ENCODE measurements at places on chromosomes 4 and X.

DNA sequence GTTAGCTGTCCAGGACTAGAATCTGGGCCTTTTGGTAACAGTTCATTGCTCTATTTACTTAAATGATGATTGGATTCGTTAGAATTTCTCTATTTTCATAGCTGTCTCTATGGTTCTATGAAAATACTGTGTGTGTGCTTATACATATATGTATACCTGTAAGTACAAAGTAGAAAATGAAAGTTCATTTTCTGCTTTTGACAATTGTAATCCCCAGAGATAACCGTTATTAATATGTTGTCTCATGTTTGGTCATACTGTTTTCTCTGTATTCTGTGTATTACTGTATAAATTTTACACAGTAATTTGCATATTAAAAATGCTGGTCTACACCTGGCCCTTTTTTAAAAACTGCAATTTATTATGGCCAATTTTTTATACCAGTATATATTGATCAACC is 55.4 kb downstream of the CLCN3 start:
- DNase-seq: no peak

GRCh38 chr4:152258391-152258790 is 277.5 kb downstream of the FBXW7 start:
- no peak for DNase-seq

DNA sequence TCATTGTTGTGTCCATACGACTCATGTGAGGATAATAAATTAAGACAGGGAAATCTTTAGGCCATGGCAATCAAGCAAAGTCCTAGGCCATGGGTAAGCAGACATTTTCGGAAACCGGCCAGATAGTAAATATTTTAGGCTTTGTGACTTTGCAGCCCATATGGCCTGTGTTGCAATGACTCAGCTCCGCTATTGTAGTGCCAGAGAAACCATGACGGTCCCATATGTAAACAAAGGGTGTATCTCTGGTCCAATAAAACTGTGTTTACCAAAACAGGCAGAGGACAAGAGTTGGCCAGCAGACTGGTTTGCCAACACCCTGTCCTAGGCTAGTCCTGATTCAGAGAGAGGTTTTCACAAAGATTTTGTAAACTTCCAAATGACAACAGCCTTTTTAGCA is 5.0 kb downstream of the FAM114A1 start:
- DNase-seq: no peak

DNA sequence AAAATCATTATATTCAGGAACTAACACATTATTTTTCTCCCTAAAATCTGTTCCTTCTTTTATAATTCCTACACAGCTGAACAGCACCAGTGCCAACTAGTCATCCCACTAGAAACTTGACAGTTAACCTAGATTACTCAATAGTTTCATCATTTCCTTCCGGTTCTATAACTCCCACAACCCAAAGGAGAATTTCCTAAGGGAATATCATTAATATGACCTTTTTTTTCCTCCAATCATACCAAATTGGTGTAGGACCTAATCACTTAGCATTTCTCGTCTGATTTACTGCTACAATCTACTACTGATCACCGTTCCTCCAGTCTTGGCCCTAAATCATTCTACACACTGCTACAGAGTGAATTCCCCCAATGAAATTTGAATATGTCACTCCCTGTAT is 45.9 kb downstream of the WDFY3 start:
- DNase-seq: peak; percentile 62

DNA sequence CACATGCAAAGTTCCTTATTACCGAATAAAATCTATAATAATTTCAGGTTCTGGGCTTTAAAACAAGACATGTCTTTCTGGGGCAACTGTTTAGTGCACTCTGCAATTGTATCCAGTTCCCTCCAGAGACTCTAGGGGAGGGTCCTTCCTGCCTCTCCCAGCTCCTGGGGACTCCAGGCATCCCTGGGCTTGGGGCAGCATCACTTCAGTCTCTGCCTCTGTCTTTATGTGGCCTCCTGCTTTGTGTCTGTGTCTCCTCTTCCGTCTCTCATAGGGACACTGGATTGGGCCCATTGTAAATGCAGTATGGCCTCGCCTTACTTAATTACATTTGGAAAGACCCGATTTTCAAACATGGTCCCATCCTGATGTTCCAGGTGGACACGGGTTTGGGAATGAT is 10.9 kb upstream of the ASMTL start:
- no peak for DNase-seq

- DNase-seq: peak; percentile 64
These were observed 13.7 kb upstream of the PIGA start for GRCh38 chrX:15349046-15349445.

Measured in renal cortical epithelial cell (primary cell).